ENCODE measurements at places on chromosomes 12 and 14.

- DNase-seq, result no peak
These were observed 424 bp downstream of the BBOF1 start for GRCh38 chr14:74019408-74020137.

- DNase-seq, result peak; percentile 33
These were observed 4.7 kb downstream of the LTB4R start for GRCh38 chr14:24315807-24316596.

DNA sequence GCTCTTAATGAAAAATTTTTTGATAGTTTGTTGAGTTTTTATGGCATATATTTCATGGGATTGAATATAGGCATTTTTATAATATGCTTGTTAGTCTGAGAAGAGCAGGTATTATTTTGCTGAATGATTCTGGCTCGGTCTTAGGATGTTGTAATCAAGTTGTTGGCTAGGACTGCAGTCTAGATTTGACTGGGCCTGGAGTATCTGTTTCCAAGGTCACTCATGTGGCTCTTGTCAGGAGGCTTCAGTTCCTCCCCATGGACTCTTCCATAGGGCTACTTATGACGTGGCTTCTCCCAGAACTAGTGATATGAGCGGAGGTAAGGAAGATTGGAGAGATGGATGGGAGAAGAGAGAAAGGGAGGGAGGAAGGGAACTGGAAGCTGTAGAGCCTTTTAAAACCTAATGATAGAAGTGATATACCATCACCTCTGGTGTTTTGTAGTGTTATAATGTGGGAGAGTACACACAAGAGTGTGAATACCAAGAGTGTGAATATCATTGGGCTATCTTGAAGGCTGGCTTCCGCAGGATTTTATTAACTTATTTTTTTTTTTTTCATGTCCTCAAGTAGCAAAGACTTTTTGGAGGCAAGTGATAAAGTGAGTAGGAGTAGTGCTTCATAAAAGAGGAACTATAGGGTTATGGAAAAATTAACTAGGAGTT, 4.4 kb downstream of the MNAT1 start:
- DNase-seq, result no peak

DNA sequence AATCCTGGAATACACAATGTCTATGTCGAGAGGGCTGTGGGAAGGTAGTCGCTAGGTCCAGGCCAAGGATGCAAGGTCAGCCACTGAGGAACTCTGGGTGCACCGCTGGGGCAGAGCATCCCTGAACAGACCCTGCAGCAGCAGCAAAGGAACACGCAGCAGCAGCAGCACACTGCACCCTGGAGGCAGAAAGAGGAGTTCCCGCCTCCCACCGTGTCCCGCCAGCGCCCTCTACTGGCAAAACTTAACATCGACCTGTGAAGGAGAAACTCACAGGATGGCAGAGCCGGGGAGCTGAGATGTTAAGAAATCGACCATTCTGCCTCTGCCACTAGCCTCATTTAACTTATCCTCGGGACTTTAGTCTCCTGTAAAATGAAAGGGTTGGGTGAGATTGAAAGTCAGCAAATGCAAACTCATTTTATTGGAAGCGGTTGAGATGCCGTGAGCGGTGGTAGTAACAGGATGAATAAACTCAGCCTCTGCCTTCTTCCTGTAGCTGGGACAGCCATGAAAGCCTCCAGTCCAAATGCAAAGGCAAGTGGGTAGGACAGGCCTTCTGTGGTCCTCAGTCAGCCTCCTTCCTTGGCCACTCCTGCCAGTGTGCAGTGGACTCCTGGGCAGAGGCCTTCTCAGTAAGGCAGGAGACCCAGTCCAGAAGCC, 45.6 kb downstream of the STAB2 start:
- DNase-seq, result peak; percentile 9

GRCh38 chr14:27026097-27026496, 428.3 kb upstream of the NOVA1 start:
- no peak for DNase-seq

- no peak for DNase-seq
These were observed 57.0 kb upstream of the NPFF start for GRCh38 chr12:53564278-53564677.

DNA sequence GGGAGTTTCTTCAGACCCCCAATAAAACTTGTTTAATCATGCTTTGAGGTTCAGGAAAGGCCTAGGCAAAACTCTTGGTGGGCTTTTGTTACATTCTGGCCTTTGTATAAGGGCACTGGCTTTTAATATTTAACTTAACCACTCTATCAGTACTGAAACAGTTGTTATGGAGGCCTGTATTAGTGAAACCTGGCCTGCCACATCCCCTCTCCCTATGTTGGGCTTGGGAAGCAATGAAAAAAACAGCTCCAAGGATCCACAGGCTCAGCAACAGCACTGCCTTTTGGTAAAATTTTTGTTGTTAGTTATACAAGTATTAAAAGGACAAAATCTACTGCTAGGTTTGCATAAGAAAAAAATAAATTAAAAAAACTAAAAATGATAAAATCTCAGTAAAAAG, 10.7 kb downstream of the SOAT2 start:
- no peak for DNase-seq

- DNase-seq, result peak; percentile 33
These were observed 4.8 kb downstream of the GUCY2C start for GRCh38 chr12:14691560-14691959.

DNA sequence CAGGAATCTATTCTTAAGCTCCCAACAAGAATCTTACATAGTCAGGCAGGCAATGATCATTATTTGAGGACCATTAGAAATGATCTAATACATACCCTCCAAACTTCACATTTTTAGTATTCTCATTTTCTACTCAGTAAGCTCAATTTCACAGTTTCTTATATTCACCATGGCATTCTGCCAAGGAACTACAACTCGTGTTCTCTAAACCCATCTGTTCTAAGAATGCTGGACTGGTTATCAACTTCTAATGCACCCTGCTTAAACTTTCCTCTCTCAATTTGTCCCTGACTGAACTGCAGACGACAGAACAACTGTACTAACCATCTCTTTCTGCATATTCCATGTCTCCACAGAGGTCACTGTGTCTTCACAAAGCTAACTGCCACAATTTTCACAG, 58.6 kb downstream of the GXYLT1 start:
- DNase-seq, result no peak

- DNase-seq, result no peak
These were observed 15.4 kb upstream of the KITLG start for GRCh38 chr12:88595697-88596096.

GRCh38 chr14:34177466-34177865, 226.6 kb upstream of the EGLN3 start:
- no peak for DNase-seq

DNA sequence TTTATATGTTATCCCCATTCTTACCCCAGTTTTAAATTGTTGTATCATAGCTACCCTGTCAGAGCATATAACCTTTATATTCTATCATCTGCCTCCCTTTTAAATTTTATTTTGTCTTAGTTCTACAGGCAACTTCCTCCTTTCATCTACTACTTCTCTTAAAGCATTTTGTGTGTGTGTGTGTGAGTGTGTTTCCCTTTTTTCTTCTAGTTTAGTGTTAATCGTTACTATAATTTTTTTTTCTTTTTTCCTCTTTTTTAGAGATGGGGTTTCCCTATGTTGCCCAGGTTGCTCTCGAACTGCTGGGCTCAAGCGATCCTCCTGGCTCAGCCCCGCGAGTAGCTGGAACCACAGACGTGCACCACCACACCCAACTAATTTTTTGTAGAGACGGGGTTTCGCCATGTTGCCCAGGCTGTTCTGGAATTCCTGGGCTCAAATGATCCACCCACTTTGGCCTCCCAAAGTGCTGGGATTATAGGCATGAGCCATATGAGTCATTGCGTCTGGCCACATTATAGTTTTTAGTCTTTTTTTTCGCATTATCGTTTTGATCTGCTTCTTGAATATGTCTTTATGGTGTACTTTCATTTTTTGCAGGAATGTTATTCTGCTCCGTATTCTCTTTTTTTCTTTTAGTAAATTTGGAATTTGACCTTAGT, 33.1 kb upstream of the FBXO34 start:
- no peak for DNase-seq

DNA sequence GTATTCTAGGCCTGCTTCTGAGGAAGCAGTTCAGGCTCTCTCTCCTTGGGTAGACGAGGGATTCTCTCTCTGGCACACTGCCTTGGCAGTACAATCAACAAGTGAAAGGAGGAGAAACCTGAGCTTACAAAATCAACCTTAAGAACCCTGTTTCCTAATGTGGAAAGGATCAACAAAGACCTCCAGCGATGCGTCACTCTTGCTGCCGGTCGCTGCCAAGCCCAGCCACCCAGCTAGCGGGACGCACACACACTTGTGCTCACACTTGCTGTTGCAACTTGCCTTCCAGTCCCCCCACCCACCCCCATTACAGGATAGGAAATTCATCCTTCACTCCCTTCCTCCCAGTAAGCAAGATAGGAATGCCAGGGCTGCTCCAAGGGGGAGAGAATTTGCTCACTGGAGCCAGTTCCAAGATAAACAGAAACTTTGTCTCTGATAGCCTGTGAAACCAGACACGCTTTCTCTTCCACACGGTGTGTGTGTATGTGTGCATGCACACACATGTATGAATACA, 144.3 kb downstream of the BCL11B start:
- DNase-seq, result no peak

- no peak for DNase-seq
These were observed 43.4 kb downstream of the WDR20 start for GRCh38 chr14:102182936-102183619.

- no peak for DNase-seq
These were observed 119.2 kb upstream of the NCOR2 start for GRCh38 chr12:124686370-124687173.

DNA sequence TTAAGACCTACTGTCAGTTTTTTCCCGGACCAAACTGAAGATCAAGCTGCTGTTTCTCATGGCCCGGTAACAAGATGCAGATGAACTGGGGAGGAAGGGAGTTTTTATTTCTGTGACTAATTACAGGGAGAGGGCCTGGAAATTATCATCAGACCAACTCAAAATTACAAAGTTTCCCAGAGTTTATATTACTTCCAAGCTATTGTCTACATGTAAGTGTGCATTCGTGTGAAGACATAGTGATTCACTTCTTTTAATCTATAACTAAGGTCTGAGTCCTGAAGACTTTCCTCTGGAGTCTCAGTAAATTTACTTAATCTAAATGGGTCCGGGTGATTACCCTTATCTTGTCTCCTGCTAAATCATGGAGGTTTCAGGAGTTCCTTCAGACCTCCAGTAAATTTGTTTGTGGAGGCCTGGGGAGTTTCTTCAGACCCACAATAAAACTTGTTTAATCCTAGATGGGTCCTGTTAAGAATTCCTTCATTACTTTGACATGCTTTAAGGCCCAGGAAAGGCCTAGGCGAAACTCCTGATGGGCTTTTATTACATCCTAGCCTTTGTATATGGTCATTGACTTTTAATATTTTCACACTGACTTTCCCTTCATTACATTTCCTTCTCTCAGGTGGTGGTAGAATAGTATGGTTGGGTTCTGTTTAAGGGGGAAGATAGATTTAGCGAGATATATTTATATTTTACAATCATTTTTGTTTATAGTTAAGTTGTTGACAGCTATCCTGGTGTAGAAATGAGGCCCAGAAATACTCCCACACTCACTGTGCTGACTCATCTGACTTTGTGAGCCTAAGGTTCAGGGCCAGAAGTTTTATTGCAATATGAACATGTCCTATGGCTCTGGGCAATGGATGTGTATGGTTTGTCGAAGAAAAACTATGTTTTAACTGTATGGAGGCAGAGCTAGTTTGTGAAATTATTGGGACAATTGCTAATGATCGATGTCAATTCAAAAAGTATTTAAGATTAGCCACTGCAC, 627.0 kb upstream of the FBXO33 start:
- DNase-seq, result no peak

DNA sequence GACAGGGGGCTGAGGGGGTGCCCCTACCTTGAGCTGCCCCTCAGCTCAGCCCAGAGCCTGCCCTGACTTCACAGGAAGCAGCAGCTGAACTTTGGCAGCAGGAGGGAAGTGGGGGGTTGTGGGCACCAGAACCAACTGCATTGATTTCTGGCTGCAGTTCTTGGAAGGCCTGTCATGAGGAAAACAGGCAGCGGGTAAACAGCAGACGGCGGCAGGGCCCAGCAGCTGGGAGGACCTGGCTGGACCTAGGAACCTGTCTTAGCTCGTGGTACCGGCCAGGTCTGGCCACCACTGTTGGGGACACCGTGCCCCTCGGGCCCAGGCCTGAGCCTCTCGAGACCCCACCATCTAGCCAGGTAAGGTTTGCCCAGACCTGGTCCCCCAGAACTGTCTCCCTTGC, 154.2 kb upstream of the MYL2 start:
- DNase-seq, result no peak

- DNase-seq, result no peak
These were observed 9.0 kb downstream of the MARS1 start for GRCh38 chr12:57496822-57497221.

DNA sequence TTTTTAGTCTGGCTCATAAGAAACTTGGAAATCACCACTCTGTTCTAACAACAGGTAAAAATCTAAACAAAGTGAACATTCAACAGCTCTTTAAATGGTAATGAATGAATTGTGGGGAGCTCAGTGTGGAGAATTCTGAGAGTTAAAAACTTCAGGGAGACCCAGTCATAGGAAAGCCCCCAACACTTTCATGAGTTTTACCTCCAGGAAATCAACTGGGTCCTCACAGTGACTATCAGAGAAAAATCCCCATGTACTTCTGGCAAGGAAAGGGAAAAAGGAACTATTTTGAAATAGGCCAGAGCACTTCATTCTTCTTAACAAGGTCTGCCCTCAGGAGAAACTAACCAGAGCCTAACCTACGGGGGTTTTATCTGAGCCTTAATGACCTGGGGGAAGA, 134.7 kb downstream of the CMAS start:
- no peak for DNase-seq

DNA sequence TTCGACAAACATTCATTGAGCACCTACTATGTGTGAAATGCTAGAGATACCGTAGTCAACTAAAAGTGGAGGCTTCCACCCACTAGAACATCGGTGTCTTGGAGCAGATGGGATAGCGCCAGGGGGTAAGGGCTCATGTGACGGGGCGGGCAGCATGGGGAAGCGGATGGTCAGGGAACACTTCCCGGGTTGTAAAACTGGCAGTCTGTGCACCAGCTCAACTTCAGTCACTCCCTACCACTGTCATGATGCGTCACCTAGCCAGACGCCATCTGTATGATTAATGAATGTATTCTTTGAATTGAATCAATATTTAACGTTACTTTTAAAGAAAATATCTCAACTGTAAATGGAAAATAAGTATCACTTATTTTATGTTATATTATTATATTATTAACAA, 93.5 kb downstream of the PIWIL1 start:
- no peak for DNase-seq

DNA sequence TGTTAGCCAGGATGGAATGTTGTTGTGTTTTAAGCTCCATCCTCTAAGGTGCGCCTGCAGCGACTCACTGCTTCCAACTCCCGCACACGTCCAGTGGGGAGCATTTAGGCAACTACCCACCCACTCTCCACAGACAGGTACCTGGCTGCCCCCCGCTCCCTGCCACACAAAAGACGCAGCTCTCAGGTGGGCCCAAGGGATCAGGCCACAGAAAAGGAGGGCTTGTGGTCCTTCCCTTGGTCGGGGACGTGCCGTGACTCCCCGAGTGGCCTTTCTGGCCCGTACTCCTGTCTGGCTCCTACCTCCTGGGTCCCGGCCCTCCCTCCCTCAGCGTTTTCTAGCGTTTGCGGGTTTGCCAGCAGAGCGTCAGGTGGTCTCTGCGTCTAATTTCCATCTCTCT, 16.2 kb downstream of the TEDC1 start:
- DNase-seq, result no peak

GRCh38 chr14:50612806-50613205, 52.9 kb downstream of the ATL1 start:
- no peak for DNase-seq
